ENCODE measurements at places on chromosomes 2 and 18. TPM values are rescaled to one million over a fixed set of nuclear protein-coding genes. Genes with fewer than 3 reads are reported as not detected.

Gene CROCC2
- not detected for total RNA-seq

Gene SGO2
- total RNA-seq = 21.6 TPM

Gene MC2R
- total RNA-seq = not detected

Gene TMEM37
- not detected for total RNA-seq

Gene CAPN14
- 0.35 TPM for total RNA-seq

Gene FAM124B
- not detected for total RNA-seq

Gene DSC1
- 0.35 TPM for total RNA-seq

Gene RNF25
- 35.9 TPM for total RNA-seq

Gene CLIP4
- 28.2 TPM for total RNA-seq

Gene RESP18
- not detected for total RNA-seq

Gene CRYGD
- not detected for total RNA-seq

Gene FN1
- 2,068 TPM for total RNA-seq

Gene DNAH7
- total RNA-seq = 0.07 TPM

Gene FAM237A
- total RNA-seq = not detected

Gene SP5
- not detected for total RNA-seq

Gene NCKAP5
- total RNA-seq = 3.0 TPM

Gene CHRND
- not detected for total RNA-seq

Gene CSRNP3
- total RNA-seq = 1.5 TPM

Gene EVX2
- not detected for total RNA-seq

Gene SPP2
- total RNA-seq = not detected

Gene RBMS1
- 65.0 TPM for total RNA-seq

Gene PRKAG3
- not detected for total RNA-seq

Gene CCL20
- 0.81 TPM for total RNA-seq

Gene ANKRD30B
- total RNA-seq = not detected
